ENCODE measurements at places on chromosomes 4 and X. TPM values are rescaled to one million over a fixed set of nuclear protein-coding genes. Genes with fewer than 3 reads are reported as not detected.

AFM gene
- polyA plus RNA-seq = not detected

CLCN4 gene
- not detected for polyA plus RNA-seq

FHIP1A gene
- not detected for polyA plus RNA-seq

TLR3 gene
- 5.2 TPM for polyA plus RNA-seq

NLRP2B gene
- not detected for polyA plus RNA-seq

GYPB gene
- polyA plus RNA-seq = not detected

CDKL2 gene
- 0.47 TPM for polyA plus RNA-seq

TSPAN7 gene
- polyA plus RNA-seq = 0.22 TPM

PTCHD1 gene
- polyA plus RNA-seq = not detected

SPACA5 gene
- not detected for polyA plus RNA-seq

OPN1MW3 gene
- not detected for polyA plus RNA-seq

PF4V1 gene
- polyA plus RNA-seq = not detected

POU4F2 gene
- not detected for polyA plus RNA-seq

RASSF6 gene
- not detected for polyA plus RNA-seq

PDE5A gene
- polyA plus RNA-seq = 1.3 TPM

VCX3A gene
- polyA plus RNA-seq = not detected

TAF7L gene
- not detected for polyA plus RNA-seq

DNA sequence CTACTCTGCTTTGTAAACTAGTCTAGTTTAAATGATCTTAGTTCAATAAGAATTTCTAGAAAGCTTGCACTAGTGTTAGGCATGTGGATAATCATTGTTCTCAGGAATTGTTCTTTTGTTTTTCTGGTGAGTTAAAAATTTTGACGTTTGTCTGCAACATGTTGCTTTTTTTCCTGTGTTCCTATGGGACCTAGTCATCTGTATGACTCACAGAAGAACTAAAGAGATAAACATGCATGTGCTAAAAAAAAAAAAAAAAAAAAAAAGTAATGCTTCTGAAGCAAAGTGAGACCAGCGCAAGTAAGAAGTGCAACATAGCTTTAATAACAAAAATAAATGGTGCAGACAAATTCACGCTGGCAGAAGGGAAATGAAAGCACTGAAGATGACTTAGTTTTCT lies 471.2 kb downstream of the IQCM start:
- H3K27me3 ChIP-seq = no peaks in the 10 kb centered on the region
- H3K27ac ChIP-seq = no peak overlapping the region
- no peak overlapping the region for H3K4me3 ChIP-seq
- no peaks in the 10 kb centered on the region for H3K36me3 ChIP-seq

DNA sequence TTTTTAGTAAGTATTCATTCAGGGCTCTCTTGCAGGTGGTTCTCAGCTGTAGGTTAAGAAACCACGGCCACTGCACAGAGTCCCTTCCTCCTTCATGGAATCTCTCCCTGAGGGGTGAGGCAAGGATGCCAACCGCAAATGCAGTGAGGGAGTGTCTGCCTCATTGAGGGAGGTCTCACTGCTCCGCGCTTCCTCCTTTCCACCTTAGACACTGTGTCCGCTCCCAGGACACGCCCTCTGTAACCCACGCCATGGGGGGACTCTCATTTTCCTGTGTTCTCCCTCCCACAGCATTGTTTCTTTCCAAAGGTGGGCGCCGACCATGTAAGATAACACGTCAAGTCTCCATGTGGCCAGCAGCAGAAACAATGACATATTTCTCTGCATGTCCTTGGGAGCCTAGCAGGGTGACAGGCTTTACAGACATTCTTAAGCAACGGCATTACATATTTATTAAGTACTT lies 63.2 kb downstream of the SEPSECS start:
- H3K36me3 ChIP-seq = no peaks in the 10 kb centered on the region
- H3K4me1 ChIP-seq = no peaks in the 10 kb centered on the region
- H3K27ac ChIP-seq = no peak overlapping the region
- H3K27me3 ChIP-seq = no peaks in the 10 kb centered on the region
- H3K4me3 ChIP-seq = no peak overlapping the region

- H3K27me3 ChIP-seq = no peaks in the 10 kb centered on the region
- no peaks in the 10 kb centered on the region for H3K4me1 ChIP-seq
- no peaks in the 10 kb centered on the region for H3K36me3 ChIP-seq
- no peak overlapping the region for H3K4me3 ChIP-seq
- no peak for DNase-seq
- no peak overlapping the region for H3K27ac ChIP-seq
Observed at GRCh38 chr4:98555798-98556445, 102.5 kb downstream of the TSPAN5 start.

- no peak for DNase-seq
- H3K4me3 ChIP-seq = no peak overlapping the region
- no peaks in the 10 kb centered on the region for H3K4me1 ChIP-seq
- H3K27me3 ChIP-seq = no peaks in the 10 kb centered on the region
Observed at GRCh38 chr4:23268072-23268771, 575.5 kb downstream of the GBA3 start.

DNA sequence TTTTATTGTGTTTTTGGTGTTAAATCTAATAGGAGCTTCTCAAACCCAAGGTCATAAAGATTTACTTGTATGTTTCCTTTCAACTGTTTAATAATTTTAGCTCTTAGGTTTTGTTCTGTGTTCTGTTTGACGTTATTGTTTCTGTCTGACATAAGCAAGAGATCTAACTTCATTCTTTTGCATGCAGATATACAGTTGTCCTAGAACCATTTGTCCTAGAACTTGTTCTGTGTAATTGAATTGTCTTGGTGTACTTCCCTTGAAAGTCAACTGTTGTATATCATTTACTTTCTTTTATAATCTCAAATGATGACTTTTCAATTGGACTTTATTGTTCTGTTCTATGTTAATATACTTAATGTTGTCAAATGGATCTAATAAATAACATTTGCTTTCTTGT lies 977.1 kb downstream of the FAT4 start:
- DNase-seq = no peak
- H3K4me3 ChIP-seq = no peak overlapping the region
- no peaks in the 10 kb centered on the region for H3K4me1 ChIP-seq
- H3K27me3 ChIP-seq = no peaks in the 10 kb centered on the region
- no peaks in the 10 kb centered on the region for H3K36me3 ChIP-seq

DNA sequence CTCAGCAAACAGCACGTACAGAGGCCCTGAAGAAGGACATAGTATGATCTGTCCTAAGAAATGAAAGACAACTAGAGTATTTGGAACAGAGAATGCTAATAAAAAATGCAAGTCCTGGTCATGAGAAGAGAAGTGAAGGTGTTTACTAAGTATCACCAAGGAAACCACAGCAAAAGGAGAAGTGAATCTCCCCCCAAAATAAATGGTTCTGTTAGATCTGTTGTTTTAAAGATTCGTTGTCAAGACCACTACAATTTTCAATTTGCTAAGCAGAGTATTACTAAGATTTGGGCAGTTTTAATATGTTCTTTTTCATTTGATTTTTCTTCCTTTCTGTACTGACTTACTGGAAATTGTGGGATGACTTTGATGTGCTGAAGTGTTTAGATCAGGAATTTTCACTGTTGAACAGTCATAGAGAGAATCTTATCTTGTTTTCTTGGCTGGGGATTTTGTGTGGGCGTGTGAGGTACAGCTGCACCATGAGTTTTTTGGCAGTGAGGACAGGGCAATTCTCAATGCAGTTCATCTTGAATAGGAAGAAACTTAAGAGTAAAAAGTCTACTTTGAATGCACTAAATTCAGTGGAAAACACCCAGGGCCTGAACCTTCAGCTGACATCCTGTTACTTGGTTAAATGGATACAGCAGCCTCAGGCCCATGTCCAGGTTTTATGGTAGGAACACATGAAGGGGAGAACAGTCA lies 132.2 kb downstream of the STIM2 start:
- H3K27me3 ChIP-seq = no peaks in the 10 kb centered on the region
- no peak overlapping the region for H3K4me3 ChIP-seq

- DNase-seq = no peak
- no peaks in the 10 kb centered on the region for H3K36me3 ChIP-seq
- H3K27me3 ChIP-seq = no peaks in the 10 kb centered on the region
- H3K4me1 ChIP-seq = no peaks in the 10 kb centered on the region
- H3K4me3 ChIP-seq = no peak overlapping the region
Observed at GRCh38 chrX:40389555-40389954, 191.2 kb upstream of the ATP6AP2 start.

GRCh38 chr4:11011249-11011648 lies 326.7 kb upstream of the CLNK start:
- no peaks in the 10 kb centered on the region for H3K27me3 ChIP-seq
- H3K4me1 ChIP-seq = no peaks in the 10 kb centered on the region
- no peak overlapping the region for H3K4me3 ChIP-seq
- no peak for DNase-seq
- no peak overlapping the region for H3K27ac ChIP-seq

DNA sequence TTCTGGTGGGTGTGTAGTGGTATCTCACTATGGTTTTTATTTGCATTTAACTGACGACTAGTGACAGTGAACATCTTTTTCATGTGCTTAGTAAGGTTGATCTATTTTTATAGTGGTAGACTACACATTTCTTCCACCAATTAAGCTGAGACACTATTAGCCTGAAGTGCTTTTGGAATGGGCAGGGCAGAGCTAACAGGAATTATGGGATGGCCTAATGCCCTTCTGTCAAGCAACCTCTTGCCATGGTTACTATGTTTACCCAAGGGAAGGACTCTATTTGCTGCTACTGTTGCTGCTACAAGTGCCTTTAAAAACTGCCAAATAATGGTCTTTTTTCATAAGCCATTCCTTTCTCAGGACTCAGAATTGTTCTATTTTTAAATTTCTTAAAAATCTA lies 676.7 kb upstream of the ACTRT1 start:
- no peaks in the 10 kb centered on the region for H3K4me1 ChIP-seq
- no peak for DNase-seq
- H3K27me3 ChIP-seq = no peaks in the 10 kb centered on the region
- H3K36me3 ChIP-seq = no peaks in the 10 kb centered on the region
- no peak overlapping the region for H3K27ac ChIP-seq

DNA sequence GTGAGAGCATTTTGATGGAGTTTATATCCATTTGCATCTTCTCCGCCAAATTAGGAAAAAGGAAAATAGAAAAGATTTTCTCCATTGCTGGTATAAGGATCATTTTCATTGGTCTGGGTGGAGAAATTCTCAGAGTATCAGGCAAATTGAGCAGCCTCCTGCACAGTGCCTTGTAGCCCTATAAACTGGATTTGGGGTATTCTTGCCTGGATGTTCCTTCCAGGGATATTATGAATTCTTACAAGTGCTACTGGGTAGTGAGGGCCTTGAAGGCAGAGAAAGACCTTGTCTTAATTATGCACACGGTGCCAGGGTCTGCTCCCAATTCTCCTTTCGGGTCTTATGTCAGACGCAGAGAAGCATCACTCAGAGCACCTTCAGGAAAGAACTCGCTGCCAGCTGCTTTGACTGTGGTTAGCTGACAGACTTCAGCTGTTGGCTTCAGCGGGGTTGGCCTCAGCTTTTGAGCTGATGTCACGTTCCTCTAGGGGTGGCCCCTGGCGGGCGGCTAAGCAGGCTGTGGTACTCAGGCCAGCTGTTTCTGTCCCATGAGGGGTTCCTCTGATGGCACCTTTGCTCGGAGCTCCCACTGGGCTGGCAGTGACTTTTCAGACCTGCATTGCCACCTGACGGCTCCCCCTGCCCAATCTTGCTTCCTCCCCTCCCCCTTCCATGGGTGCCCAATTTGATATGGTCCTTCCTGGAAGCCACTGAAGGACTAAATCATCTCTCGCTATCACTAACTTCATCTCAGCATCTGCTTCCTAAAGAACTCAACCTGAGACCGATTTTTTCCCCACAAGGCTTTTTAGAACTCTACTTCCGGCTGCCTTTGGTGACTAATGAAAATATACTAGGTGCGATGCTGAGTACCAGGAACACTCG lies 519.5 kb downstream of the BCOR start:
- DNase-seq = no peak
- H3K4me1 ChIP-seq = no peaks in the 10 kb centered on the region
- no peaks in the 10 kb centered on the region for H3K36me3 ChIP-seq

DNA sequence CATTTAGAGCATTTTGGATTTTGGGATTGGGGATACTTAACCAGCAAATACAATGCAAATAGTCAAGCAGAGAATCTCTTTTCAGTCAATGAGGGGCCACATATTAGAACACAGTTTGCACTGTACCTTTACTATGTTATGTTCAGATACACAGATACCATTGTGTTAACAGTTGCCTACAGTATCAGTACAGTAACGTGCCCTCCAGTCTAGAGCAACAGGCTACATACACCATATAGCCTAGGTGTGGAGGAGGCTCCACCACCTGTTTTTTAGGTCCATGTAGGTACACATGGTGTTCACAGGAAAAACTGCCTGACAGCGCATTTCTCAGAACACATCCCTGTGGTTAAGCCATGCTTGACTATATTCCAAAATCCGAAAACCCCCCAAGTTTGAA lies 9.1 kb downstream of the GRPEL1 start:
- H3K36me3 ChIP-seq = peaks cover 66% of the 10 kb centered on the region
- H3K27ac ChIP-seq = no peak overlapping the region
- no peak for DNase-seq
- H3K4me3 ChIP-seq = no peak overlapping the region
- no peaks in the 10 kb centered on the region for H3K4me1 ChIP-seq

DNA sequence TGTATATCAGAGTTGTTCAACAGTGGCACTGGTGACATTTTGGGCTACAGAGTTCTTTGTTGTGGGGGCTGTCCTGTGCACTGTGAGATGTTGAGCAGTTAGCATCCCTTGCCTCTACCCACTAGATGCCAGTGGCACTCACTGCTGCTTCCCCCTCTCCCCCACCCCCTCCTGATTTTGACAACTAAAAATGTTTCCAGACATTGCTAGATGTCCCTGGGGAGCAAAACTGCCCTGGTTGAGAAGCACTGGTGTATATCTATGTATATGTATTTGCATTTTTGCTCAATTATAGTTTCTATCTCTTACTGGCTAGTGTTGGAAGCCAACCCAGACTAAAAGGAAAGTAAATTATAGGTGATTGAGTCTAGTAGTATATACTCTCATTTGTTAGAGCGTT lies 2.4 kb downstream of the TMEM131L start:
- H3K27me3 ChIP-seq = no peaks in the 10 kb centered on the region
- peak overlapping the region; percentile 77 for H3K27ac ChIP-seq
- peaks cover 53% of the 10 kb centered on the region for H3K4me1 ChIP-seq
- no peaks in the 10 kb centered on the region for H3K36me3 ChIP-seq
- no peak for DNase-seq

- H3K4me1 ChIP-seq = peaks cover 7% of the 10 kb centered on the region
- H3K36me3 ChIP-seq = no peaks in the 10 kb centered on the region
- no peaks in the 10 kb centered on the region for H3K27me3 ChIP-seq
- no peak for DNase-seq
Observed at GRCh38 chrX:54640103-54640690, 110.2 kb downstream of the GNL3L start.

GRCh38 chr4:125666635-125667034 lies 351.9 kb downstream of the FAT4 start:
- no peaks in the 10 kb centered on the region for H3K4me1 ChIP-seq
- DNase-seq = no peak
- no peak overlapping the region for H3K27ac ChIP-seq
- H3K27me3 ChIP-seq = no peaks in the 10 kb centered on the region
- no peak overlapping the region for H3K4me3 ChIP-seq

GRCh38 chrX:19735244-19735643 lies 152.2 kb downstream of the SH3KBP1 start:
- H3K4me1 ChIP-seq = peaks cover 34% of the 10 kb centered on the region
- no peaks in the 10 kb centered on the region for H3K27me3 ChIP-seq
- no peak overlapping the region for H3K4me3 ChIP-seq
- H3K27ac ChIP-seq = no peak overlapping the region

GRCh38 chrX:131703646-131704045 lies 159.8 kb downstream of the OR13H1 start:
- H3K36me3 ChIP-seq = no peaks in the 10 kb centered on the region
- no peak overlapping the region for H3K4me3 ChIP-seq
- H3K27ac ChIP-seq = no peak overlapping the region
- DNase-seq = no peak

GRCh38 chr4:37561196-37561802 lies 124.9 kb downstream of the RELL1 start:
- no peaks in the 10 kb centered on the region for H3K27me3 ChIP-seq
- no peak for DNase-seq
- H3K27ac ChIP-seq = no peak overlapping the region
- H3K36me3 ChIP-seq = no peaks in the 10 kb centered on the region

All from CD8-positive, alpha-beta memory T cell (primary cell).